Heart left ventricle (tissue), 16 donors: ENCODE measurements at places on chromosomes 5 and 9. TPM values are rescaled to one million over a fixed set of nuclear protein-coding genes. Genes with fewer than 3 reads are reported as not detected.

DNA sequence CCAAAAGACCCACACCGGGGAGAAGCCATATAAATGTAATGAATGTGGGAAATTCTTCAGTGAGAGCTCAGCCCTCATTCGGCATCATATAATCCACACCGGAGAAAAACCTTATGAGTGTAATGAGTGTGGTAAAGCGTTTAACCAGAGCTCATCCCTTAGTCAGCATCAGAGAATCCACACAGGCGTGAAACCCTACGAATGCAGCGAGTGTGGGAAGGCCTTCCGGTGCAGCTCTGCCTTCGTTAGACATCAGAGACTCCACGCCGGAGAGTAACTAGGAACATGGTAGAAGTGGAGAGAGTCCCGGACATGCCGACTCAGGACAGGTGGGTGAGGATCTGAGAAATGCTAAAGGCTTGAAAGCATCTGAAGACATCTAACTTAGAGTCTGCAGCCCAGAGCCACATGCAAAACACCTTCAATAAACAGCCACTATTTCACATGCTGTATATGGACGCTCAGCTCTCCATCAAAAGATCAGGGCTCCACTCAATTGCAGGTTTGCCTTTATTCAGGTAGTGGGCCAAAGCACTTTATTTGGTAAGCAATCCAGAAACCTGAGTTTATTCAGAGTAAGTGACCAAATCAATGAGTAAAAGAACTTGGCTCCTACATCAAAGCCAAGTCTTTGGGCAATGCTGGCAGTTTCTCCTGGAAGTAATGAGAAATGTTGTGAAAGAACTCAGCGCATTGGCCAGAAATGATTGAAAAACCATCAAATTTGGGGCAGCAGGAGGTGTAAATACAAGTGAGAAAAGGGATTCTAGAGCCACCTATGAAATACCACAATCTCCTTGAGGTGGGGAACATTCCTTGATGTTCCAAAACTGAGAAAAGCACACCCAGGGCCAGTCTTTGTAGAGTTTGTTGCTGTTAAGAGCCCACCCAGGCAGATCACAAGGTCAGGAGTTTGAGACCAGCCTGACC is 6.0 kb downstream of the RPL12 start:
- DNase-seq = no peak

GRCh38 chr5:14238272-14238671 is 95.1 kb downstream of the TRIO start:
- no peak for DNase-seq

- DNase-seq = no peak
These were observed 59.8 kb upstream of the BARX1 start for GRCh38 chr9:94014920-94015319.

- no peak for DNase-seq
These were observed 188.9 kb downstream of the TENT4A start for GRCh38 chr5:6902094-6902493.

DNA sequence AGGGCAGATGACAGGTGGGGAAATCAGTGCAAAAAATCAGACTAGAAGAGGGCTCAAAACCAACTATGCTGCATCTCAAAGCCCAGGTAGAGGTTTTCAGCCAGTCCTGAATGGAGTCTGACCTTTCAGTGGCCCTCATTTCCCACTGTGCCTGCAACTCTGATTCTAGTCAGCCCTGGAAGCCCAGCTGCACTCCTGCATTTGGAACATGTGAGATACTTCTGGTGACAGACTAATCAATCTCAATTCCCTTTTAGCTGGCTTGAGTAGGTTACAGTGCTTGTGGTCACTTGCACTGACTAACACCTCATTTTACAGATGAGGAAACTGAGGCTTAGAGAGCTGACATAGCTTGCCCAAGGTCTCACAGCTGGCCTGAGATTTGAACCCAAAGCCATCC is 7.9 kb upstream of the ACSL6 start:
- DNase-seq = no peak

DNA sequence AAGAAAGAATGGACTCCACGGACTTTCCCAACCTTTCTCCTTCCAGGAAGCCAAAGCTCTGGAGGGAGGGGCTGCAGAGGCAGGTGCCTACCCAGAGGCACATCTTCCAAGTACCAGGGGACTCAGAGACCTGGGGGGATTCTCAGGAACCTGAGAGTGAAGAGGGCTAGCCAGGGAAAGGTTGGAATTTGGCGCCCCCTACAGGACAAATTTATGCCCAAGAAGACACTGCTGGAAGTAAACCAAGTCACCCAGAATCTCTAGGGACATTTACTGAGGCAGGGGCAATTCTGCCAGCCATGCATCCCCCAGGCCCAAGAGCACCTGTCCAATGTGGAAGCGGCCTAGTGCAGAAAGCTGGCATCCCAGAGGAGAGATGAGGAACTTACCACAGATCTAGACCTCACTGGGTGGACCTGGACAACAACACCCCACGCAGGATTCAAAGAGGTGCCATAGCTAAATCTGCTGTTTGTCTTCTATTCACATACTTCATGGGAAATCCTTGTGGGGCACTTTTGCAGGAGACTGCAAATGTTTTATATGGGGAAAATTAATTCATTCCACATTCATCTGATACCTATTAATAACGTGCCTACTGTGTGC is 25.9 kb upstream of the IDNK start:
- DNase-seq = peak; percentile 21

DNA sequence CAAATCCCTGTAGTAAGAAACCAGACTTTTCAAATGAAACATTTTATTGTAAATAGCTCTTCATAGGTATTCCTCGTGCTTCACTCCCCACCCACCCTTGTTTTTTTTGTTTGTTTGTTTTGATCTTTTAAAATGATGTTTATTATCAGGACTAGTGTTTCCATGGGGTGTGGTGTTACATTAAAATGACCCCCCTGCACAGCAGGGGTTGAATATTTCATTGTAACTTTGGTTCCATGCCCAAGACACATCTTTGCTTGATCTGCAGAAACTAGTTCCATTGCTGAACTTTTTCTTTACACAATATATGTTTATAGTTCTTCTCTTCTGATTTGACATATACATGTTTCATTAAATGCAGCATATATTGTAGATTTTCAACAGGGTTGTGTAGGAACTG is 81.3 kb upstream of the DPYSL3 start:
- DNase-seq = no peak

DNA sequence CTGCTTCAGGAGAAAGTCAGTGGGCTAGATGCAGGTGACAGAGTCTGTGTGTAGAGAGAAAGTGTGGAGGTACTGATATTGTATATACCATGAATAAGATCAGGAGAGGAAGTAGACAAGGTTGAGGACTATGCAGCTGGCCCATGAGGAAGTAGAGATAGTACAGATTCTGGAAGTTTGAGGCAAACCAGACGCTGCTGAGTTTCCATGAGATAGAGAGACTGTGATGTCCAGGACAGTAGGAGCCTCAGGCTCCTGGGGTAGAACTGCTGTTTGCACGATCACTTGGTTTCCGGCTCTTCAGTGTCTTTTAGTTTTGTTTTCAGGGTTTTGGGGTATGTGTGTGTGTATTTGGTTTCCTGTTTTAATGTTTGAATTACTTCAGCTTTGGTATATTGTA is 13.6 kb downstream of the OTULINL start:
- DNase-seq = no peak

SLC6A19 gene
- not detected for total RNA-seq

GRCh38 chr9:74120470-74120869 is 376.7 kb upstream of the RORB start:
- DNase-seq = no peak

DNA sequence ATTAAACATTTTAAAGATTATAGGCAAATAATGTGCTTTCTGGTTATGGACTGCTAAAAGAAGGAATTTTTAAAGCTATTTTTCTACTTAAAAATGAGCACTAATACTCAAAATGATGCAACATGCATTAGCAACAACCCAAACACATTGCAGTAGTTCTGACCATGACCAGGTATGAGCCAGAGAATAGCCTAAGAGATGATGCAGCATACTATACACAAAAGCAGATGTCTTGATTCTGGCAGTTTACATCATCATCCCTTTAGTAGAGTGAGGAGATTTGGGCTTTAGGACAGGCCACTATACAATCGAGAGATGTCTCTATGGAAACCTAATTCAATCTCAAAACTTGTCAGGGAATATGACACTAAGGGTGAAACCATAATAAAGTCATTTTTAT is 307.1 kb downstream of the PRR16 start:
- no peak for DNase-seq

- DNase-seq = no peak
These were observed 19.3 kb downstream of the KCNIP1 start for GRCh38 chr5:170523142-170523551.

DNA sequence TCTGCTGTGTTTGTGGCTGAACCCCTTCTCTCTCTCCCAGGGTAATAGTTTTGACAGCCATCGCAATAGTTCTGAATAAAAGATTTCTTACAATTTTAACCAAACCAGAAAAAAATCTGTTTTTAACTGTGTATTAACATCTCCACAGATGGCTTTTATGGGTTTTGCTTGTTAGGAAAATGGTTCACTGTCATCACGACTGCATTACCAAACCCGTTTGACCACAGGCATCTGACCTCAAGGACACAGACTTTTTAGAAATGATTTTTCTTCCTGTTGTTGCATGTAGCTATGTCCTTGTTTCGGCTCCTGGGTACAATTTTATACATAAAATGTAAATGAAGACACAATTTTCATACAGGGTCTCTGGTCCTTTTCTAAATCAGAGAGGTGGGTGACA is 316.1 kb downstream of the IRX1 start:
- no peak for DNase-seq

SCGB3A2 gene
- not detected for total RNA-seq

DNA sequence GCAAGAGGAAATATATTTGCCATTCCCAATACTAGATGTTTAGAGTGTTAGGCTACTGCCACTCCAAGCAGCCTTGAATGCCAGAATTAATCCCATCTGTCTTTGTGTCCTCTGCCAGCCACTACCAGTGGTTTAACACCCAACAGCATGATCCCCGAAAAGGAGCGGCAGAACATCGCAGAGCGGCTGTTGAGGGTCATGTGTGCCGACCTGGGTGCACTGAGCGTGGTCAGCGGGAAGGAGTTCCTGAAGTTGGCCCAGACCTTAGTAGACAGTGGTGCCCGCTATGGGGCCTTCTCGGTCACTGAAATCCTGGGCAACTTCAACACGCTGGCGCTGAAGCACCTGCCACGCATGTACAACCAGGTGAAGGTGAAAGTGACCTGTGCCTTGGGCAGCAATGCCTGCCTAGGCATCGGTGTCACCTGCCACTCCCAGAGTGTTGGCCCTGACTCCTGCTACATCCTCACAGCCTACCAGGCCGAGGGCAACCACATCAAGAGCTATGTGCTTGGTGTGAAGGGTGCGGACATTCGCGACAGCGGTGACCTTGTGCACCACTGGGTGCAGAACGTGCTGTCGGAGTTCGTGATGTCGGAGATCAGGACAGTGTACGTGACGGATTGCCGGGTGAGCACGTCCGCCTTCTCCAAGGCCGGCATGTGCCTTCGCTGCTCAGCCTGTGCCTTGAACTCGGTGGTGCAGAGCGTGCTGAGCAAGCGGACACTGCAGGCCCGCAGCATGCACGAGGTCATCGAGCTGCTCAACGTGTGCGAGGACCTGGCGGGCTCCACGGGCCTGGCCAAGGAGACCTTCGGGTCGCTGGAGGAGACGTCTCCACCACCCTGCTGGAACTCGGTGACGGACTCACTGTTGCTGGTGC is 29.3 kb downstream of the AMBP start:
- no peak for DNase-seq

DNA sequence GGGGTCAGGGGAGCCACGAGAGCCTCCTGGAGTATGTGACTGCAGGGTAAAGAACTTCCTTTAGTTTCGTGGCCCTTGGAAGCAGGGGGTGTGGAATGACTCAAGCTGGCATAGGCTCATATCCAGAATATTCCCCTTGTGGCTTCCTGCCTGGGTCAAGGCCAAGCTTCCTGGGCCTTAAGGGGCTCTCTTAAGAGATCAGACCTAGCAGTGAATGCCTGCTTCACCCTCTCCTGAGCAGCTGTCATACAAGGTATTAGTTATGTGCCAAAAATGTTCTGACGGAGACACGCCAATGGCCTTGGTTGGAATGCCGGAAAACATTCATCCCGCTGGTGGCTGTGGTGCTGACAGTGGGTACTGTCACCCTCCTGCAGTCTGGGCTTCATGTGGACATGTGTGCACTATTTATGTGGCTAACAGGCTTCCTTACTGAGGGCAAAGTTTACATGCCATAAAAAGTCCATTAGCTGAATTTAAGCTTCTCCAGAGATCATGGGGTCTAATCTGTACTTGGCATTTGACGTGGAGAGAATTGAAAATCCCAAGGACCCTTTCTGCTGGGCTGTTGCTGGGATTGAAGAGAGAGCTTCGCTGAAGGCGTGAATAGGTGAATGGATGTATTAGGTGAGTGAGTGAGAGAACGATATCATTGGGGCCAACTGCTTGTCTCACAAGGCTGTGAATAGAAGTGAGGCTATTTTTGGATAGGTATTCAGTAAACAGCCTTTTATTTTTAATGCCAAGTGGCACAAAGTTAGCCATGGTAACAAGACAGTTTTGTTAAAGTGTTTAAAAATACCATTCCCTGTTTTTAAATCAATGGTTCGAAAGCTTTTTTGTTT is 156.8 kb downstream of the MACROH2A1 start:
- no peak for DNase-seq

DNA sequence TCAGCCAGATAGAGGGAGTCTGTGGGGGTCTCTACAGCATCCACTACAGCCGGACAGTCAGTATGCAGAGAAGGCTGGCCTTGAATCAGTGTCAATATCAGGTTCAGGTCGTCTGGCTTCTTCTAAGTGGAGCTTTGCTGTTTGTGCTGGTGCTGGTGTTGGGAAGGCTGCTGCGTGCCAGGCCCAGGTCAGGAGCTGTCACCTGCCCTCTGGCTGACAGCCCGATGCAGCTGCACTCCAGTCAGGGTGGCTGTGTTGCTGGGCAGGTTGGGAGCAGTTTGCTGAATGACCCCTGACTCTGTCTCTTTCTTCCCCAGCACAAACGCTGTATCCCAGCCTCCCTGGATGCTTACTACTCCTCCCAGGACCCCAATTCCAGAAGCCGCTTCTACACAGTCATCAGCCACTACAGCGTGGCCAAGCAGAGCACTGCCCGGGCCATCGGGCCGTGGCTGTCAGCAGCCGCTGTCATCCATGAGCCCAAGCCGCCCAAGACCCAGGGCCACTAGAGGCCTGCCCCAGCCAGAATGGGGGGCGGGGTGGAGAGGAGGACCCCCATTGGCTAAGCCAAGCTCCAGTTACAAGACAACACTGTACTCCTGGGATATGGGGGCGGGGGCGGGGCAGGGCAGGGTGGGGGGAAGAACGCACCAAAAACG is 61.6 kb downstream of the NSG2 start:
- no peak for DNase-seq

DNA sequence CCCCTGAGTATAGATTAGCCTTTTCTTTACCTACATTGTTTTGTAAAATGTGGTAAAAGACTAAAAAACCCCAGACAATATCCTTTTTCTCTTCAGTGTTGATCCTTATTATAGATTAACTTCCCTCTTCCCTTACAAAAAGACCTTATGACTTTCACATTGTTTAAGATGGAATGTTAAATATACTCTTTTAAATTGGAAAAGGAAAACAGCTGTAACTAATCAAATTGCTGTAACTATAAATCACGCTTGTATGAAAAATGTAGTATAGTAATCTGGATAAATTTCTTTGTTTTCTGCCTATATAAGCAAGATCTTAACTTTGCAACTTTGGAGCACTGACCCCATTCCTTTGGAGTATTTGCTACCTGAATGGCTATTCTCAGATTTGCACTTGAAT is 383.1 kb downstream of the FAM170A start:
- DNase-seq = no peak
